ENCODE measurements at places on chromosomes 13 and 19.

GRCh38 chr13:83829810-83830209 lies 52.5 kb downstream of the SLITRK1 start:
- no peak for DNase-seq

DNA sequence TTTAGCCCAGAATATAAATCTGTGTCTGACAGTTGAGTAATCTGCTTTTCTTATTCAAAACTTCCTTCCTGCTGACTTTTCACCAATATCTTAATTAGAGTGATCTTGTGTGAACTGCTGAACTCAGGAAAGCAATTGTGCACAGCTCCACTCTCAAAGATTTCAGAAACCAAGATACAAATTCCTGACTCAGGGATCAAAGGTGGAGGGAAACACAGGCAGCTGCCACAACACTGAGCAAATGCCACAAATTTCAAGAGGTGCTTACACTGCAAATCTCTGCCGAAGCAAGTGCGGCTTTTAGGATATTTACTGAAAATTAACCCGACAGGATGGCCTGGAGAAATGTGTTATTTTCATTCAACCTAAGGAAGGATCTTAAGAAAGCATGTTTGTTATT lies 111.4 kb downstream of the STOML3 start:
- DNase-seq, result no peak

GRCh38 chr13:26420282-26420960 lies 137.1 kb upstream of the WASF3 start:
- DNase-seq, result no peak

DNA sequence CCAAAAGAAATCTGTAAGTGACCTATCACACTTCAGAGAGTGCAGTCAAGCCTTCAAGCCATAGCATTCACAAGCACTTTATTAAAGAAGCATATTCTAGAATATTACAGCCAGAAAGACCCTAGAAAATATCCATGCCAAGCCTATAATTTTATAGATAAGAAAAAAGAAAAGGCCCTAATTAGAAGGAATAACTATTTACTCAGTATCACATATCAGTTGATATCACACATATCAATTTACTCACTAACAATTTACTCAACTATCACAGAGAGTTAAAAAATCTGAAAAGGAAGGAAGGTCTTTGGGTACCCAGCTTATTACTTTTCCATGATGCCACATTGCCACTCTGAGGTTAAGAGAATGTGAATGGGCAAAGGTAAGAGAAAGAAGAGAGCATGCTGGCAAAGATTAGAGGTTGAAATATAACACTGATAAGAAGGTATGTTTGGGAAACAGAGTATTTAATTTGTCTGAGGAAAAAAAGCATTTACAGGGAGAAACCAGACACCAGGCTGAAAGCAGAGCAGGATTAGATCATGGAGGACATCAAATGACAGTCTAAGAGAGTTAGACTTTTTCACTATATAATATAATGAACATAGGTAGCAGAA lies 186.2 kb downstream of the VWA8 start:
- DNase-seq, result no peak

- no peak for DNase-seq
Observed at GRCh38 chr13:34867590-34867989, 74.5 kb upstream of the NBEA start.

DNA sequence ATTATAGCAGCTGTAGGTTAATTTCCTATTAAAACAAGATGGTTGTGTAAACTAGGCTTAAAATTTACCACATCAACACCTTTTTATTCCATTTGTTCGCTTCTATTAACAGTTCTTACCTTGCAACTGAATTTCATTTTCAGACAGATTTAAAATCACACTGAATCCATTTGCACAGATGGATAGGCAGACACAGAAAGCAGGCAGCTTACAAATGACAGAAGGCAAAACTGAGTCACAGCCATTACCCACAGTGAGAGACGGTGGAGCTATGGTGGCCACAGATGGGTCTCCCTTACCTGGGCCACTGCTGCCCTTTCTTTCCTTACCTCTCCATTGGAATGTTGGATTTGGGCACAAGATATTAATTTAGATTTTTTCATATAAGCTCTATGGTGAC lies 1567.8 kb upstream of the SLC10A2 start:
- DNase-seq, result no peak

GRCh38 chr19:1416014-1416841 lies 8.8 kb downstream of the DAZAP1 start:
- no peak for DNase-seq

DNA sequence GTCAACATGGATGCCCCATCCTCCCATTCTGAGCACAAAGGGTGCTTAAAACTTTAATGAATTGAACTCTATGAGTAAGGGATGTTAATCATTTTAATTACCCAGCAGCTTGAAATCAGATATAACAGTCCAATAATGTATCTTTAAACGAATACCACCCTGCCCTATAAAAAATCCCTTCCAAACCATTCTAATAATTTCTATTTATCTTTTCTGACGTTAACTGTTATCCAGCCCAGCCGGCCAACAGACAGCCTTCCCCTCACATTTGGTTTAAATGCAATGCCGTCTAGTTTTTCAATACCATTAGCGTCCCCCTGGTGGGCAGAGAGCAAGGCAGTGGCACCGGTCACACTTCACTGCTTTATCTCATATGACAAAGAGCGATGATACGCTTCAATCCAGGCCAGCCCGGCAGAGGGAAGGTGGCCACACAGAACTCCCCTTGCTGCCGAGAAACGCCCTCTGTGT lies 402.2 kb upstream of the ZNF507 start:
- no peak for DNase-seq

DNA sequence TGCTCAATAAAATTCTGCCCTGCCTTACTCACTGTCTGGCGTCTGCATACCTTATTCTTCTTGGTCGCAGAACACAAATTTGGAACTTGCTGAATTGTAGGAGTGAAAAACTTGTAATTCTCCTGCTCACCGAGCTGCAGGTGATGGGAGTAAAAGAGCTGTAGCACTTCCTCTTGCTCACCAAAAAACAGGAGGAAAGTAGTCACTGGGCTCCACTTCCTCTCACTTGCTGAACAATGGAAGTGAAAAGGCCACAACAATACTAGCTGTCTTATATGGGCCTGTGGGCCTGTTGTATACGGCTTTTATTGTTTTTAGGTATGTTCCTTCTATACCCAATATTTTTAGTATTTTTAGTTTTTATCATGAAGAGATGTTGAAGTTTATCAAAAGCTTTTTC lies 978.7 kb downstream of the SLITRK5 start:
- DNase-seq, result no peak

DNA sequence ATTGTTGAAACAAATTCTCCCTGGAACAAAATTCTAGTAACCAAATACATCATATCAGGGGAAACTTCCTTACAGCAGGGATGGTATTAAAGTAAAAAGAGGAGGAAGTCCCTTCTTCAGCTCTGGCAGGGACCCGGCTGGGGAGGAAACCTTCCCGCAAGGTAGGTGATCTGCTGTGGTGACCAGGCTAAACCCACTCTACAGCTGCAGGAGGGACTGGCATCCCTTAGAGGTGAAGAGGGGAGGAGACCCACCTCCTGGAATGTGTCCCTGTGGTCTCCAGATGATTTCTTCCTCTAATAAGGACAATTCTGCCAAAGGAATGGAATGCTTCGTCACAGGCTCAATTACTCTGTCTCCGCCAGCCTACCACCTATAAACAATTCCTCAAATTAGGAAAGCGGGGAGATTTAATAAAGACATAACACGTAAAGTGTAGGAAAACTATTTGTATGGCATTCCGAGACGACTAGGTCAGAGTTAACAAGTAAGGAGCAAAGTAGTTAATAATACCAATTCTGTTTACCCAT lies 637 bp upstream of the PDS5B start:
- DNase-seq, result no peak

GRCh38 chr19:2603334-2603733 lies 99.2 kb downstream of the GNG7 start:
- no peak for DNase-seq

DNA sequence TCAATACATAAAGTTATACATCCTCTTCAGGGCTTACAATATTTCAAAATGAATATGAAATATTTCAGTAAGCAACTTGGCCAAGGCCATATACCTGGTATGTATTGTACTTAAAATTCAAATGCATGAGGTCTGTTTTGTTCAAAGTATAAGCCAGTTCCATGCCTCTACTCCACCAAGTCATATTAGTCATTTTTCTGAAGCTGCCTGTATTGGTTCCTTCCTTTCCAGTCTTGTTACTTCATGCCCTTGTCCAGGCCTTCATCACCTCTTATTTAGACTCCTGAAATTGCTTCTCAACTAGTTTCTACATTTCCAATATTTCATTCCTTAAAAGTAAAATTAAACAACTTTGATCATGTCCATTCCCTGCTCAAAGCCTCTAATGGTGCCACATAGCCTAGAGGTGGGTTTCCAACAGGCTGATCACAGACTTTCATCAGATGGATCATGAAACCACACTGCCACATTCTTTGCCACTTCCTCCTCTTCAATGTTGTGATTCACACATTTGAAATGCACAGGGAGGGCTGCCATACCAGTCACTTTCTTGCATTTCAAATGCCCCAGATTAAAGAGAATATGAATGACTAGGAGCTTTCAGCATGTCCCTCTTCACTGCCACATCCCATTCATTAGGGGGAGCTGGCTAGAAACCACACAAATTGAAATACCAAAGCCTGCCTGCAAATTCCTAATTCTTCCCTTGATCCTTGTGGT lies 424.1 kb upstream of the DACH1 start:
- DNase-seq, result no peak

DNA sequence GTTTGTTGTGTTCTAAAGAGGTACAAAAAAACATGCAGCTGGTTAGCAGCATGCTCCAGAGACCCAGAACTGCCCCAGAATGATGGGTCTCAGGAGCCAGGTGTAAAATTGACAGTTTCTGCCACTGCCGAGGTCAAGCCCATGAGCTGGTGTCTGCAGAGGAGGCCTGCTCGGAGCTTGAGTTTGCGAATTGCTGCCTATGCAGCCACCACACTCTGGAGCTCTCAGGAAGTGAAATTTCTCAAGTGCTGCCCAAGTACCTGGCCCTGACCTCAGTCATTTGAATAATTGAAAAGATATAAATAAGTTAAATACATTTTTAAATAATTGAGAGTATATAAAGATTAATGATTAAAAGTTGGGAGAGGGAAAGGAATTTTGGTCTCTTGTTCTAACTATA lies 66.4 kb downstream of the ZAR1L start:
- no peak for DNase-seq

DNA sequence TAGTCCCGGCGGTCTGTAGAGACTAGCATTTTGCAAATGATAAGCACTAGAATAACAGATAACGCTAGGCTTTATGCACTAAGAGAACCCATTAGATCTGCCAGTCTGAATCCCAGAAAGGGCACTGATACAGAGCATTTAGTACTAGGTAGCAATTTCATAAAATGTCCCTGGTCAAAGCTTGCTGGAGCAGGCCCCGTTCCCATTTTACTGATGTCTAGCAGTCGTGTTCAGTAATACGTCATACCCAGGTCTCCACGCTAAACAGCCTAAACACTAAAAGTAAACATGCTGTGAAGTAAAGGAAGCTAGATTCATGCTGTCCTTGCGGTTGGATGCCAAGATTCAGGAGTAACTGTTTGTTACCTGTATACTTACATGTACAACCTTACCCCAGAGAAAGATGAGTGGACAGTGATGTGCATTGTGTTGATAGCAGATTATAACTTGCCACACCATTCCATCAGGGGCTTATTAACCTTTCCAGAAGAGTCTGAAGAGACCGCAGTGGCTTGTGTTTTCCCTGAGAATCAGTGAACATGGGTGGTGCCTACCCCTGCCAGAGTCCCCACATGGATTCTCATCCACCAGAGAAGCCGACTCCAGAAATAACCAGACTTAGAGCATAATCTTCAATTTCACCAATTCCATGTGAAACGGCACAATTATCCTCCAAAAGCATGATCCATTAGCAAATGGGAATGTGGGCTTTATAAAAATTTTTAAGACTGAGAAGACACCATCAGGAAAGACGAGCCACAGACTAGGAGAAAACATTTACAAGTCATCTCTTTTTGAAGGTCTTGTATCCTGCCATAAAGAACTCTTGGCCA lies 3.4 kb upstream of the RPS11 start:
- DNase-seq, result no peak

Measured in NCI-H2171 (cell line).